ENCODE measurements at places on chromosomes 1 and 21.

- DNase-seq: no peak
Observed at GRCh38 chr1:234986750-234987414, 141.8 kb downstream of the TOMM20 start.

DNA sequence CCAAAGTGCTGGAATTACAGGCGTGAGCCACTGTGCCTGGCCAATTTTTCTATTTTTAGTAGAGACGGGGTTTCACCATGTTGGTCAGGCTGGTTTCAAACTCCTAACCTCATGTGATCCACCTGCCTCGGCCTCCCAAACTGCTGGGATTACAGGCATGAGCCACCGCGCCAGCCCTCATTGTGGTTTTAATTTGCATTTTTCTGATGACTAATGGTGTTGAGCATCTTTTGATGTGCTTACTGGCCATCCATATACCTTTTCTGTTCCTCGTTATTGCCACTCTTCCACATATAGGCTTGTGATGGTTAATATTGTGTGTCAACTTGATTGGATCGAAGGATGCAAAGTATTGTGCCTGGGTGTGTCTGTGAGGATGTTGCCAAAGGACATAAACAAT lies 17.4 kb upstream of the ENAH start:
- no peak for DNase-seq

DNA sequence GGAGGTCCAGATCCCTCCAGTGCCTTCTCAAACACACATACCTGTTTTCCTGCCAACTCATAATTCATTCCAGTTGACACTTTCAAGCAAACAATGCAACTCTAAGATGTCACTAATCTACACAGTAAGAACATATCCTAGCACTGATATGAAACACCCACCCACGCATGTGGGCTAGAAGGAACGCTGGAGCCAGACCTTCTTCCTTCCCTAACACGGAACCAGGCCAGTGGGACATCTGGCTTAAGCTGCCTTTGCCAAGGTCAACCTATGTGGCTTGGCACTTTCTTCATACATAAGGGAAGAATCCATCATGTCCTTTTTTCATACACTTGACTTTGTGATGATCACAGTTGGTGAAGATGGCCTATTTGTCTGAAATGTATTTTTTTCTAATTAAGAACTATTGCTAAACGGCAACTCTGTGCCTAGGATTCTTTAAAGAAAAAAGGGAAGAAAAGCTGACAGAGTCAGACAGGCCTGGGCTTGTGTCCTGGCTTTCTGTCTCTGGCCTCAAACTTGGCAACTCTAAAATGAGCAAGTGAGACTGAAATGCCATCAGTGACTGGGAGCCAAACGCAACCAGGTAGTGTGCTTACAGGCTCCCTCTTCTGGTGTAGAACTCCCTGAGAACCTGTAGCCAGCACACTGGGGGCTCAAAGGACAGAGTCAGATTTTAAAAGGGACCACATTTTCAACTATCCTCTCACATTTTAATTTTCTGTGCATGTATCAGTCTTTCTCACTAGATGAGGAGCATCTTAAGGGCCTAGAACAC lies 92.6 kb upstream of the BEND5 start:
- no peak for DNase-seq

GRCh38 chr1:53249706-53250105 lies 11.4 kb upstream of the MAGOH start:
- no peak for DNase-seq

DNA sequence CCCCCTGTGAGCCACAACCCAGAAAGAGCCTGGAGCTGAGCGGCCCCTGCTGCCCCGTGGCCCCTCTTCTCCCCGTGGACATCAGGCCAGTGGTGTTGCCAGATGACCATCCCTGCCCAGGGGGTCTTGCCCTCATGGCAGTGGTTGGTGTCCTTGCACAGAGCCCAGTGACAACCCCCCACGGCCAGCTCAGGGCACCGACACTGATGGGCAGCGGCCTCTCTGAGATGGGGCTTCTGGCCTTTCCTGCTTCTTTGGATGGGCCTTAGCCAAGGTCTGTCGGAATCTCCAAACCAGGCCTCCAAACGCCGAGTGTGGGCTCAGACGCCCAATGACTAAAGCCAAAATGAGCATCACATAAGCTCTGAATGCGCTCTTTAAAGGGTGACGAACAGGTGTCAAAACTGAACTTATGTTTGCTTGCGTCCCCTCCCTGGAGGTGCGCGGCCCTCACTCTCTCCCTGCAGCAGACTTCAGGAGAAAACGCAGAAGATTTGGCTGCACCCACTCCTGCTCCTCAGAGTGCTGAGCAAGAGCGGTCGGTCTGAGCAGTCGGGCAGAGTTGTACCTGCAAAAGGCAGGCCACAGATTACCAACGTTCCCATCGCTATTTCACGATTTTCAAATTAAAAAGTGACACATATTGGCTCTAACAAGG lies 41.9 kb downstream of the UBE2G2 start:
- DNase-seq: no peak

- no peak for DNase-seq
Observed at GRCh38 chr1:219317762-219318353, 144.2 kb downstream of the LYPLAL1 start.

DNA sequence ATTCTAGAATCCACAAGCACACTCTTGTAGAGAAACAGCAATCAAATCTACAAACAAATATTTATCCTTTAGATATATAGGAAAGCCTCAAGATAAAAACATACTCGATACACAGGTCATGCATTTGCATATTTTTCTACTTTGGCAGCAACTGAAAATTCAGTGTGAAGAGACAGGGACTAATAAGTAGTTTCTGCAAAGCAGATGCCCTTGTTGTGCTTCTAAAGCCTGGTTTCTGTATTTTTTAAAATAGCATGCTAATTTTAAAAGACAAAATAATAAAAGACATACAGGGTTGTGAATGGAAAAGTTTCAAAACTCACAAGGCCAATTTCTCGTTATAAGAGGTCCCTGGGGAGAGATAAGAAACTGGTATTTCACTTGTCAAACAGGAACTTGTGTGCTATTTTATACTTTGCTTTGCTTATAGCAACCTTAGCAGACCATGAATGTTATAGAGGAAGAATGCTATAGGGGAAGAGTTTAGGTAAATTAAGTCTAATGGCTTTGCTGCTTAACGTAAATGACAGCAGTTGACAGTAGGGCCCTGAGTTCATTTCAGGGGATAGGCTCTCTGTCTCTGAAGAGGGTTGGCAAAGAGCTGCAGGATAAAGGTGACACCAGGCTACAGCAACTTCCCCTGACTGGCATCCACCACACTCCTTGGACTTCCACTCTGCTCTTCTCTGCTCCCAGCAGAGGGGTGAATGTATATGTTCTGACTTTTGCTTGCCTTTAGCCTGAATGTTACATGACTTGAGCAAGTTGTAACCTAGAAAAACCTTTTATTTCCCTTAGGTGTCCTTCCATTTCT lies 9.4 kb upstream of the RGS13 start:
- no peak for DNase-seq

- DNase-seq: no peak
Observed at GRCh38 chr1:81151206-81151605, 649.5 kb upstream of the ADGRL2 start.

- DNase-seq: no peak
Observed at GRCh38 chr1:12368646-12369045, 138.8 kb downstream of the VPS13D start.

DNA sequence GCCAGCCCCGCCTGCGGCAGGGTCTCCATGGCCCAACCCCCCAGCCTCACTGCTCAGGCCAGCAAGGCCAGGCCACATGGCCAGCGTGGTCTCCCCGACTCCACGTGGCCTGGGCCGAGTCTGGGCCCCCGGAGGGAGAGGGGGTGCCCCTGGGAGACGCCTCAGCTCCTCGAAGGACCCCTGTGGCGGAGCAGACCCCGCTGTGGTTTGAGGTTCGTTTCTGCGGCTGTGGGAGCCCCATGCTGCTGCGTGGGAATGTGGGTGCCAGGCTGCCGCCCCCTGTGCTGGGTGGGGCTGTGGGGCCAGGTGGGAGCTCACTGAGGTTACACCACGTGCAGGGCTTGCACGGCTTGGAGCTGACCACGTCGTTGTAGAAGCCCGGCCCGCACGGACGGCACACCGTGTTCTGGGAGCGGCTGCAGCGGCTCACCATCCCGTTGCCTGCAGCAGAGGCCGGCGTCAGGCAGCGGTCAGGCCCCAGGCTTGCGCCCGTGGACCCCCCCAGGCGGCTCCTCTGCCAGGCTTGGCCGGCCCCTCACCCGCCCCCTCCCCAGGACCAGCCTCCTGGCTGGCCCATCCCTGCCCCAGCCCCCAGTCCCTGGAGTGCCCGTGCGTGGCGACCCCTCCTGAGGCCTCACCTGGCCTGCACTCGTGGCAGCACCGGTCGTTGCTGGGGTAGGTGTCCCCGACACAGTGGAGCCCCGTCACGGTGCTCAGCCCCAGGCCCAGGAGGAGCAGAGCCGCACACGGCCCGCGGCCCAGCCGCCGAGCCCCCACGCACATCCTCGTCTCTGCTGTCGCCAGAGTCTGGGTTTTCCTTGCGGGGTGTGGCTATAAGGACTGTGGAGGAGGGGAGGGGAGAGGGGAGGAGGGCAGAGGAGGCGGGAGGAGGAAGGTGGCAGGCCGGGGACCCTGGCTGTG lies at the start of gene TNFRSF4:
TNFRSF4 (minus strand) TSS at position 809 of the 921 bp plus-strand sequence; CDS start at position 783, 26 bp downstream.
- no peak for DNase-seq

DNA sequence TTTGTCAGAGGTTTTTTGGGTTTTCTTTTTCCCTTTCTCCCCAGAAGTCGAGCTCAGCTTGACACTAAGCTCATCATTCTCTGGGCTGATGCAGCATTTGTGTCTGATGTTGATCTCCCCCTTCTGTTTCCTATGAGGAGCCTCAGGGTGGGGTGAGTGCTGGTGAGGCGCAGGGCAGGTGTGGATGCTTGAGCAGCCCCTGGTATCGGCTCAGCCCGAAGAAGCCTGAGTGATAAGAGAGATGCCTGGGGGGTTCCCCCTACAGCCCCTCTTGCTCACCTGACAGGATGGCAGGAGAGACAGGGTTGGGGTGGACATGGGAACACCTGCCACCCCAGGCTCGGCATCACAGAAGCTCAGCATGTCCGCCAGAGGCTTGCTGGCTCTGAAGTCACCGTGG lies 239.0 kb downstream of the RHOU start:
- no peak for DNase-seq

GRCh38 chr1:243902100-243902499 lies 52.1 kb upstream of the AKT3 start:
- no peak for DNase-seq

DNA sequence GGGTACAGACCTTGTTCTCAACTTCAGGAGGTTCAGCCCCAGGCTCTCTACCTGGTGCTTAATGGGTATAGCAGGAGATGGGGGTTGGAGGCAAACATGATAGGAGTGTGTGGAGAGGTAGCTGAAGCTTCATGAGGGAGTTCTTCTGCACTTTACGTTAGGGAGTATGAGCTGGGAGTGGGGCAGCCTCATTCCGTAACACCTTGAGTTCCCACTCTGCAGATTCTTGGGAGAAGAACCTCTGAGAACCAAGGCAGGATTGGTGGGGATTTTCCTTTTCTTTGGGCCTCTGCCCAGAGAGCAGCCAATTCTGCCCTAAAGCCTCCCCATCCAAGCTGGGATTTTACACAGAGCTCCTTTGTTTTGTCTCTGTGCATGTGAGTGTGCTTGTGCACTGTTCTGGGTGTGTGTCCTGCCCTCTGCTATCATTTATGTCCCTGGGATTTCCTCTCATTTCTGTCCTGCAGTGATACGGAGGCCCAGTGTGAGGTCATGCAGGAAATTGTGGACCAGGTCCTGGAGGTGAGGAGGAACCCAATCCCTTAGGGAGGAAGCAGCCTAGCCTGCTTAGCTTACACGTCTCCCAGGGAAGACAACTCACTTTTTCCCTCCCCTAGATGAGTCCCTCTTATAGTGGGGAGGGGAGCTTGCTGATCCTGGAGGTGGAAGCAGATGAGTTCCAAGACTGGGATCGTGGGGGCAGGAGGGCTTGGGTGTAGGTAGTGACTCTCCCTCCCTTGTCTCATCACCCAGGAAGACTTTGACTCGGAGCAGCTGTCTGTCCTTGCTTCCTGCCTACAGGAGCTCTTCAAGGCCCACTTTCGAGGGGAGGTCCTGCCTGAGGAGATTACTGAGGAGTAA lies 11.6 kb upstream of the SLC27A3 start:
- no peak for DNase-seq

GRCh38 chr1:95415146-95415545 lies 181.1 kb downstream of the RWDD3 start:
- DNase-seq: no peak

- no peak for DNase-seq
Observed at GRCh38 chr1:147850737-147851136, 51.9 kb upstream of the GJA8 start.

DNA sequence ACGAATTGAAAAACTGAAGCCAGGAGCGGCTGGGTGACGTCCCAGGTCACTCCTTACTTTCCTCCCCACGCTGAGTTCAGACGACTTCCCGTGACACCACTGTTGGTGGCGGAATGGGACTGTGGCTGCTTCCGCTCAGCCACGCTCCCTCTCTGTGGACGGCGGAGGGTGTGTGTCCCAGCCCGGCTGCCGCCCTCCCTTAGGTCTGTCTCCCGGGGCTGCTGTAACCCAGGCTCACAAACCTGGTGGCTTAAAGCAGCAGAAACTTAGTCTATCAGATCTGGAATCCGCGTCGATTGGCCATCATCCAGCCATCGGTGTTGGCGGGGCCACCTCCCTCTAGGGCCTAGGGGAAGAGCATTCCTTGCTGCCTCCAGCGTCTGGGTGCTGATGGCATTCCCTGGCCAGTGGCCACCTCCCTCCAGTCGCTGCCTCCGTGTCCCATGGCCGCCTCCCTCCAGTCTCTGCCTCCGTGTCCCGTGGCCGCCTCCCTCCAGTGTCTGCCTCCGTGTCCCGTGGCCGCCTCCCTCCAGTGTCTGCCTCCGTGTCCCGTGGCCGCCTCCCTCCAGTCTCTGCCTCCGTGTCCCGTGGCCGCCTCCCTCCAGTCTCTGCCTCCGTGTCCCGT lies 17.5 kb downstream of the TRPM2 start:
- no peak for DNase-seq

GRCh38 chr1:28157894-28158293 lies 18.6 kb downstream of the PTAFR start:
- DNase-seq: no peak

GRCh38 chr1:3510136-3510955 lies 55.9 kb downstream of the ARHGEF16 start:
- no peak for DNase-seq

- no peak for DNase-seq
Observed at GRCh38 chr1:184820218-184820750, 65.6 kb upstream of the EDEM3 start.

GRCh38 chr21:28338701-28339305 lies 653.9 kb downstream of the LTN1 start:
- DNase-seq: no peak

- no peak for DNase-seq
Observed at GRCh38 chr1:9204156-9204720, 30.3 kb upstream of the H6PD start.
